ENCODE measurements at places on chromosomes 12 and 14.

- no peak for DNase-seq
Measured at GRCh38 chr12:110201995-110202394, 77.8 kb downstream of the IFT81 start.

DNA sequence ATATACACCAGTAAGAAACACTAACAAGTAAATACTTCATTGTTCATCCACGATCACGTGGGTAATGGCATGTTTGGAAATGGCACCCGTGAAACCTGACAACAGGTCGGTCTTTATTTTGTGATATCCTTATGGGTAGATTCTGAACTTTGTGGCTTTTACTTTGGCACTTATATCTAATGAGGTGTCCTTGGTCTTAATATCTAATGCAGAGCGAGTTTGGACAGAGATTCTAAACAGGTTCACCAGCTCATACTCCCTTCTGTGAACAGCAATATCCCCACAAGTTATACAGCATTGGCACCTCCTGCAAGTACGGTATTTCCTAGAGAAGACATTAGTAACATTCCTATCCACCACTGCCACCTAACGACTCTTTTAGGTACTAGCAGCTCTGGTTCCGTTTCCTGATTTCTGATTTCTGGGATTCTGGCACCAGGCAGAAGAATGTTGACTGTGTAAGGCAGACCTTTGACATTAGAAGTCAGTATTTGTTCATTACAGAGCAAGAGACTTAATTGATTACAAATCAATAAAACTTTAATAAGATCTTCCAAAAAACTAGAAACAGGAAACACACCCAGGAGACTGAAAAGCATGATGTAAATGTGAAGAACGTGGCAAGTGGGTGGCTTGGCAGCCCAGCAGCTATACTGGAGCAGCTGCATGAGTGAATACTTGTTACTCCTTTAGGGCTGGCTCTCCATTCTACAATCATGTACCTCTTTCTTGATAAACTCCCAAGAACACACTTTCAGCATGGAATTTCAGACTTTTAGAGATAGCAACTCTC, 2.5 kb downstream of the ANG start:
- DNase-seq: peak; percentile 35

- no peak for DNase-seq
Measured at GRCh38 chr14:55277972-55278740, 6.9 kb downstream of the FBXO34 start.

- no peak for DNase-seq
Measured at GRCh38 chr14:103019826-103020225, 37.5 kb downstream of the CDC42BPB start.

- no peak for DNase-seq
Measured at GRCh38 chr14:32702562-32702961, 236.1 kb upstream of the NPAS3 start.

DNA sequence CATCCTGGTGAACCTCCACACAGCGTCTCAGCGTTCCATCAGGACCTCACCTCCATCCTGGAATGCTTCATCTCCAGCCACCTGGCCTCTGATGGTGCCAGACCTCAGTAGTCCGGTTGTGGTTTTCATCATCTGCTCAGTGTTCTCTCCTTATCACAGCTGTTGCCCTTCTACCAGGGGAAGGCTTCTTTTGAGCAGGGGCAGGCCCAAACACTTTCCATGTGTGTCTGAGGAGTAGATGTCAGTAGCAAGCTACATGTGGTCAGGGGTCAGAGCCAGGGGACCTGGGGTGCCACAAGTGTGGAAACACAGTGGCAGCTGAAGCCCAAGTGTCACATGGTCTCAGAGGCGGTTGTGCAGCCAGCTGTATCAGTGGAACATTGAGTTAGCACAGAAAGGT, 30.2 kb upstream of the FGD4 start:
- no peak for DNase-seq

DNA sequence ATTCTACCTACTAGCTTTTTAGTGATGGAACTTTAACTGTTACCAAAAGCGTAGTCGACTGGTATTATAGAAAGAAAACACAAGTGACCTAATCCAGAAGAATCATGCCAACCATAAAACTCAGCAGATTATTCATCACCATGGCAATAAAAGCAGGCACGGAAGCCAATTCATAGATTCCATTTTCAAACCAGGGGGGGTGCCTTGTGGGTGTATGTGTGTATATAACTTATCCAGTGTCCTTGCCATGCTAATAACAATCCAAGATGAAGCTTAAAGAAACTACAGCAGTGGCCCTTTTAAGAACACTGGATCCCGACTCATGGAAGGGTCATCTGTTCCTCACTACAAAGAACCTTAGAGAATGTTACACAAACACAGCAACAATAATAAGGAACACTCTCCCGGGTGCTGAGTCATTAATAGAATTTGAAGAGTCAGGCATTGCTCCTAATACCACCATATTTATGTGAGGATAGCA, 61.0 kb downstream of the EPS8 start:
- no peak for DNase-seq

DNA sequence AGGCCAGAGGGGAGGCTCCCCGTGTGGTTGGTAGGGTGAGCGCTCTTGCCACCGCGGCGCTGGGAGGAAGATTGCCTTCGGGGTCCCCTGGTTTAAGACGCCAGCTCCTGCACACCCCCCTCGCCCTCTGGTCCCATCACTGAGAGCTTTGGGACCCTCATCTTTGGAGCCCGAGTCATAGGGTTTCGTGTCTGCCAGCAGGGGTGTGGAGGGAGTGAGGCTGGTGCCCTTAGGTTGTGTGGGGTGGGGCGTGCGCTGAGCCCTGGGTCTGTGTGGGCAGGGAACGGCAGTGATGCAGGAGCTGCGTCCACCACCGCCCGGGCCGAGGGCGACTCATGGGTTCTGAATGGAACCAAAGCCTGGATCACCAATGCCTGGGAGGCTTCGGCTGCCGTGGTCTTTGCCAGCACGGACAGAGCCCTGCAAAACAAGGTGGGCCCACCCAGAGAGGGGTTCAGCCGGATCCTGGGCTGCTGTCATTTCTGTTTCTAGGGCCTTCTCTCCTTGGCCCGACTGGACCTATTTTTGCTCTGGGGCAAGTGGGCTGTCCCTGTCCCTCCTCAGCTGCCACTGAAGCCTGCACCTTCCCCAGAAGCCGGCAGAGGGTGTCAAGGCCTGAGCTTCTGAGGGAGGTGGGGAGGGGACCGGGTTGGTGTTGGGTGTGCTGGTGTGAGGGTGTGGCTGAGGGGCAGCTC, 12.1 kb downstream of the ACADS start:
- DNase-seq: no peak

DNA sequence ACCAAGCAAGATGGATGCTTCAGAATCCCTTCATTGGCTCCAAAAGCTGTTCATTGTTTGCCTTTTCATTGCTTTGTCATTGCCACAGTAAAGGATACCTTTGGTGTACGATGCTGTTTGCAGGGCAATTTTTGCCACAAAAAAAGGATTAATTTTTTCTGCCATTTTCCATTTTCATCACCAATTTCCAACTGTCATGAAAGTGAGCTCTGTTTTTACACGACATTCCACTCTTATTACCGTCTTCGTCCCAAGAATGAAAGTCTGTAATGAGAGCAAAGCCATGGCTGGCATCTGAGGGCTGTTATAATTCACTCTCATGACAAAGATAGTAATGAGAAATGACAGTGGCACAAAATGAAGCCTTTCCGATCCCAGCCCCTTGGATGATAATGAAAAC, 272.7 kb upstream of the DCN start:
- no peak for DNase-seq

- no peak for DNase-seq
Measured at GRCh38 chr12:129184127-129184928, 331.1 kb downstream of the GLT1D1 start.

- peak; percentile 67 for DNase-seq
Measured at GRCh38 chr12:31749024-31749704, 20.3 kb upstream of the AMN1 start.

DNA sequence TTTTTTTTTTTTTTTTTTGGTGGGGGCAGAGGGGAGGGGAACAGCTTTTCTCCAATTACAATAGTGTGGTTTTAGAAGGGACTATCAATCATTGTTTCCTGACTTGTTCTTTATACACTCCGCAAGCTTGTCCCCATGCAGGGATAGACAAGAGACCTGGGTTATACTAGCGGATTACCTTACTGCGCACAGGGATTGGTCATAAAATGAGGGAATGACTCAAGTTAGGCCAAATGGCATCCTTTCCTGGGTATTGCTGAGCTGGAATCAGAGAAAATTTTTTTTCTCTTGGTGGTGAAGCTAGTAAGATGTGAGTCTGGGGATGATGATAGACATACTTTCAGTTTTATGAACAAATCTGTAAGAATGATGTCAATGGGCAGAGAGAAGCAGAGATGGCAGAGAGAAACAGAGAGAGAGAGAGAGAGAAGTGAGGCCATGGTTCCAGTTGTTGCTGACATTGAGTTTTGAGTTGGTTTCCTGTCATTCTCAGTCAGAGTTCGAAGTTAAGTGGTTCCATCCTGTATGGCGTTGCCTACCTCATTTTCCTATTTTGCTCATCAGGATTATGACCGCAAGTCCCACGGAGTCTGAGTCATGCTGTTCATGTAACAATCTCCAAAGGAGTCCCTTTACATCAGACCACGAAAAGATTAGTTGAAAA, 59.1 kb upstream of the OTOGL start:
- no peak for DNase-seq

- no peak for DNase-seq
Measured at GRCh38 chr12:22787557-22787956, 162.6 kb downstream of the ETNK1 start.

- DNase-seq: no peak
Measured at GRCh38 chr12:27824126-27824842, 44.2 kb upstream of the MANSC4 start.

DNA sequence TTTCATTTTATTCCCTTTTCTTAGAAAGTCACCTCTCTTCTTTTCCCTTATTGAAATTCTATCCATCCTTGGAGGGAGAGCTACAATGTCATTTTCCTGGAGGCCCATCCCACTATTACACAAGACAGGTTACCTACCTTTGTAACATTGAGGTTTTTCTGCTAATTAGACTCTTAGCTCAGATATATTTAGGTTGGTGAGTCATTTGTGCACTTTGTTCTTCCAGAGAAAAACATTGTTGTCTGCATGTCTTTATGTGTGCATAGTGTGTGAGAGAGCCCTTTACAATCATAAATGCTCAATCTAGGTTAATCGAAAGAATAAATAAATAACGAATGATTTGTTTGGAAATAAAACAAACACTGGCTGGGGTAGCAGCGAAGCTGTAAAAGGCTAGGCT, 191.8 kb downstream of the DACT1 start:
- DNase-seq: no peak

- no peak for DNase-seq
Measured at GRCh38 chr14:21343035-21343794, 40.6 kb downstream of the SUPT16H start.

DNA sequence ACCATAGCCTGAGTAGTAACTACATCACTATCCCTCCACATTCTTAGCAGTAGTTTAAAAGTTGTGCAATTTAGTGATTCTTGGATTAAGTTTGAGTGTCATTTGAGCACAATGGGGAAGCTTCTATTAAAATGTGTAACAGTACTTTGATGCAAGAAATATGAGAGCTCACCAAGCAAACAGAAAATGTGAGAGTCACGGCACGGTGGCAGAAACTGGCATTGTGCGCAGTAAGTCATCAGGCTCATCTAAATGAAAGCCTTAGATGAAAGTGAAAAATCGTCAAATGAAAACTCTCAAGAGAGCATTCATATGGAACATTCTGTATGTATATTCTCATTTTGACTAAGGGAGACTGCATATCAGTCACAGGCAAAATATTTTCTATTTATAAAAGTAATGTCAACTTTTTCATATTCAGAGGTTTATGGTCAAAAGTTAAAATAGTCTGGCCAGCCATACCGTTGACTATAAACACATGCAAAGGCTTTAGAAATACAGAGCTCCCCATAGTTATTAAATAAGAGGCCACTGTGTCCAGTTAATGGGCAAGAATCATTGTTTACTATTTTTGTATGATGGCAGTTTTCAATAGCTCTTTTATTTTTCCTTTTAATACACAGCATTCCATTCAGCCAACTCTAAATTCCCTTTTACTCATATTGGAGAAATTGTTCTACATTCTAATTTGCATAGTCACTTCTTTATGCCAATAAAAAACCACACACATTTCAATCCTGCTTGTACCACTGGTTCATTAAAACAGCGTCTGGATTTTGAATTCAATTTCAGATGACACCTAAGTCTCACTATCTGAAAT, 167.9 kb downstream of the PRKD1 start:
- no peak for DNase-seq

GRCh38 chr12:28331130-28331529, 140.9 kb downstream of the CCDC91 start:
- no peak for DNase-seq

GRCh38 chr14:98950353-98950895, 321.6 kb downstream of the BCL11B start:
- no peak for DNase-seq

- DNase-seq: no peak
Measured at GRCh38 chr14:22427771-22428231, 161.2 kb downstream of the DAD1 start.

All from activated gamma-delta T cell treated with Interleukin-2 at 50 U/mL for 16 hours (primary cell).